ENCODE measurements at places on chromosomes 11 and 22. TPM values are rescaled to one million over a fixed set of nuclear protein-coding genes. Genes with fewer than 3 reads are reported as not detected.

DNA sequence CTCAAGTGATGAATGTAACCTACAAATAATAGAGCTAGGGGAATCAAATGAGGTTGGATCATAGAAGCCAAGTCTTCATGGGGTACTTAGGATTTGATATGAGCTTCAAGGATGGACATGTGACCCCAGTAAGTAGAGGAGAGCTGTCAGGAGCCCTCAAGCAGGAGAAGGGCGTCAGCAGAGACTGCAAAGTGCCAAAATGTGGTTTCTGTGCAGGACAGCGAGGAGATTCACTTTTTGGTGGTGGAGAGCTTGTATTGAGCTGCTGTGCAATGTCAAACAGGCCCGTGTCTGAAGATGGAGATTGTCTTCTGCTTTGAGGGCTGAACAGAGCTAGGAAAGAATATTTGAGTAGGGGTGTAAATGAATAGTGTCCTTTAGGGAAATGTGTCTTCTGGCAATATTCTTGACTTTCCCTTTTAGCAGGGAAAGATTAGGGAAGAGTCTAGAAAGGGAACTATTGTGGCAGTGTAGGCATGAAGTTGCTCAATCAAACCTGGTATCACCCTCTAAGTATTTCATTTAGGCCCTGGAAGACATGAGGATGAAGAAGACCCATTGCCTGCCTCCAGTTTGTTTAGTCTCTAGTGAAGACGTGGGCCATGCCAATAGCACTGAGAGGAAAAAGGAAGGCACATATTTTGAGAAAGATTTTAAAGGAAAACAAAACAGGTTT, 31.2 kb upstream of the SORL1-AS1 start:
- peaks cover 77% of the 10 kb centered on the region for H3K4me1 ChIP-seq
- H3K4me3 ChIP-seq: no peak overlapping the region
- DNase-seq: no peak
- H3K27ac ChIP-seq: peak overlapping the region; percentile 82

DNA sequence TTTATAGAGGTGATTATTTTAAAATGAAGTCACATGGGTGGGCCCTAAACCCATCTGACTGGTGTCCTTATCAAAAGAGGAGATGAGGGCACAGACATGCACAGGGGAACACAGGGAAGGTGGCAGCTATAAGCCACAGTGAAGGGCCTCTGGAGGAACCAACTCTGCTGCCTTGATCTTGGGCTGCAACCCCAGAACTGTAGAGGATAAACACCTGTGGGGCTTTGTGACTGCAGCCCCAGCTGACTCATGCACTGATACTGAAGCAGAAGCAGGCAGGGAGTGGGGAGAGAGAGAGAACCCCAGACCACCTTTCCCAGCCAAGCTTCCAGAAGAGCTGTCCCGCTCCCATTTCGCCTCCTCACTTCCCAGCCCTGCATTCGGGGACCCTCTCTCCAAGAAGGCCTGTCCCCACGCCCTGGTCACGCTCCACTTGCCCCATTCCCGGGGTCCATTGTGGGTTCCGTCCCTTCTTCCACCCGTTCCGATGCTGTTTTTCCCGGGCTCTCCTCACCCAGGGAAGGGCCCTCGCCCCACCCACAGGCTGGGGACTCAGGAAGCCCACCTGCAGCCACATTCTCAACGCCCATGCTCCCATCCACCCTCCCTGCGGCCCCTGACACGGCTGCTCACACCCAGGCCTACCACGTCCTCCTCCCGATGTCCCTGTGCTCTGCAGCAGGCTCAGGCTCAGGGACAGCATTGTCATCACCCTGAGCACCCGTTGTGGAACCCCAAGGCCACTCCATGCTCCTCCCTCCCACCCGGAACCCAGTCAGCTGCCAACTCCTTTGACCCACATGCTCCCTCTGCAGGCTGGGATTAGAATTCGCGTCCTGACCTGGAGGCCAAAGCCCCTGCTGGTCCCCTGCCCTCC, 90.8 kb upstream of the SHANK2 start:
- no peak for DNase-seq
- H3K4me3 ChIP-seq: no peak overlapping the region
- H3K27me3 ChIP-seq: peaks cover 34% of the 10 kb centered on the region
- no peak overlapping the region for H3K27ac ChIP-seq

The BATF2 gene
- total RNA-seq: 0.09 TPM

The RASL10A gene
- not detected for total RNA-seq

GRCh38 chr11:36065436-36065835, 121.6 kb downstream of the LDLRAD3 start:
- no peak for DNase-seq
- H3K27me3 ChIP-seq: no peaks in the 10 kb centered on the region
- no peak overlapping the region for H3K4me3 ChIP-seq
- no peaks in the 10 kb centered on the region for H3K4me1 ChIP-seq
- H3K36me3 ChIP-seq: no peaks in the 10 kb centered on the region

GRCh38 chr11:36224209-36224882, 64.9 kb downstream of the COMMD9 start:
- no peaks in the 10 kb centered on the region for H3K36me3 ChIP-seq
- peaks cover 3% of the 10 kb centered on the region for H3K27me3 ChIP-seq
- H3K4me3 ChIP-seq: no peak overlapping the region
- H3K27ac ChIP-seq: no peak overlapping the region

The RIBC2 gene
- 0.61 TPM for total RNA-seq

The BEST1 gene
- 0.13 TPM for total RNA-seq

The TUB gene
- total RNA-seq: 0.05 TPM

- H3K27me3 ChIP-seq: no peaks in the 10 kb centered on the region
- H3K36me3 ChIP-seq: no peaks in the 10 kb centered on the region
- H3K4me1 ChIP-seq: no peaks in the 10 kb centered on the region
- no peak for DNase-seq
- H3K4me3 ChIP-seq: no peak overlapping the region
Observed at GRCh38 chr11:45301537-45302246, 15.6 kb upstream of the SYT13 start.

The KCNJ4 gene
- total RNA-seq: not detected

The DRICH1 gene
- total RNA-seq: 1.2 TPM

DNA sequence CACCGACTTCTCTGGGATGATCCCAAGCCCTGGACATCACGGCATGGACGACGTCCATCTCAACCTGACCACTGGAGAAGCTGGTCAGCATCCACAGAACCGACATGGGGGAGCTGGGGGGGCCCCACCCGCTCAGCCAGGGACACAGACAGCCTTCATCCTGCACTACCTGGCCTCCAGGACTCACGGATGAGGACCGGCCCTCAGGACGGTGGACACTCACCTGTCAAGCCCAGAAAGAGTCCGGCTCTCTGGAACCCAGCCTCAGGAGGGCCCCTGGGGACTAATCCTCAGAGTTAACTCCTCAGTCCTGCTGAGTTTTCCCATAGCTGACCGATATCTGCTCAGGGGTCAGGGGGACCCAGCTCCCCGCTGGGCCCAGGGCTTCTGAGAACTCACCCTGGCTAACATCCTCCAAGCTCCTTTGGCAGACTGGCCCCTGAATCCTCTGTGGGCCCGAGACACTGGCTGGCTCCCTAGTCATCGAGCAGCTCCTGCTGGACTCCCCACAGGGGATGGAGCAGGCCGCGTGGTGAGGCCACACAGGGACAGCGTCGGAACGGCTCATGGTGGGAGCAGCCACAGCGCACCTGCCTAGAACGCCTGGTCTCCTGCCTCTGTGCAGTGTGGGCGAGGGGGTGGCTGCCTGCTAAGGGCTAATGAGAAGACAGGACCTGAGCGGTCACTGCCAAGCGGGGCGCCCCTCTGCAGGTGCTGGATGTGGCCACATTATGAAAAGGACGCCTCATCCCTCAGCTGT, 649.2 kb downstream of the BRD1 start:
- DNase-seq: no peak
- H3K27me3 ChIP-seq: peaks cover 20% of the 10 kb centered on the region
- no peaks in the 10 kb centered on the region for H3K4me1 ChIP-seq
- no peaks in the 10 kb centered on the region for H3K36me3 ChIP-seq
- no peak overlapping the region for H3K27ac ChIP-seq
- no peak overlapping the region for H3K4me3 ChIP-seq

The PAMR1 gene
- total RNA-seq: not detected

The OR2AG1 gene
- total RNA-seq: not detected

The THRSP gene
- not detected for total RNA-seq

DNA sequence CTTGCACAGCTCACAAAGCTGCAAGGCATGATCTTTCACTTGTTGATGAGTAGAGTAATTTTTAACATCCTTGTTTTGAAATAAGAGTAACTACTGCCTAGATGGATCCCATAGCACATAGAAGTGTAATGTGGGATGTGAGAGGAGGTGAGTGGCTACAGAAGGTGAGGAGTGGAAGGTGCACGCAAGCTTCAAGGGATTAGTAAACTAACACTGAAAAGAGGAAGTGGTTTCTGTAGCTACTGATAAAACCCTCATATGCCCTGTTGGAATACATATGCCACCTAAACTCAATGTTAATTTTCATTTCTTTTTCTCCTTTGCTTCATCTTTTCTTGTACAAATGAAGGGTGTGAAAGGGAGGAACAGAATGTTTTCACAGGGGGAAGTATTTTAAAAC, 22.0 kb upstream of the CTSC start:
- no peak overlapping the region for H3K4me3 ChIP-seq
- no peaks in the 10 kb centered on the region for H3K27me3 ChIP-seq
- peaks cover 9% of the 10 kb centered on the region for H3K4me1 ChIP-seq

DNA sequence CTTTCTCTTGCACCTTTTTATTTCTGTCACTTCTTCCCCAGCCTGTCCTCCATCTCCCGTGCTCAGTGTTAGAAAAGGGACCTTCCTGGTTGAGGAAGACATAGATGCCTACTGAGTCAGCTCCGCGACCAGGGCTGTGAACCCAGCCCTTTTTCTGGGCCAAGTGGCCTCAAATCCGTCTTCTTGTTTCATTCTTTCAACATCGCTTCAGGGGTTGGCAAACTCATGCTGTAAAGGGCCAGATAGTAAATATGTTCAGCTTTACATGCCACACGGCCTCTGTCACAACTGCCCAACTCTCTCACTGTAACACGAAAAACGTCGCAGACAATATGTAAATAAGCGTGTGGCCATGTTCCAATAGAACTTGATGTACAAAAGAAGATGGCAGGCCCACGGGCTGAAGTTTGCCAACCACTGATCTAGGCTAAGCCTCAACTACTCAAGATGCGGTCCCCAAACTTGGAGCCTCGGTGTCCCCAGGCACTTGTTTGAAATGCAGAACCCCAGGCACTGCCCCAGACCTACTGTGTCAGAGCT, 338.4 kb downstream of the MN1 start:
- H3K27ac ChIP-seq: no peak overlapping the region
- no peak for DNase-seq
- H3K36me3 ChIP-seq: no peaks in the 10 kb centered on the region
- no peaks in the 10 kb centered on the region for H3K4me1 ChIP-seq

- no peak within 1 kb of the TSS for H3K27ac ChIP-seq
- no peak within 1 kb of the TSS for H3K4me3 ChIP-seq
- H3K27me3 ChIP-seq: no peaks in the 10 kb centered on the region
- no peaks in the 10 kb centered on the region for H3K36me3 ChIP-seq
- H3K4me1 ChIP-seq: no peaks in the 10 kb centered on the region
- no peak for DNase-seq
Observed at GRCh38 chr11:124041254-124041653, at the start of gene OR10G7. TSS of gene OR10G7 (minus strand) at chr11:124041325. CDS start at chr11:124039001, 2,324 bp downstream.

The TRABD gene
- total RNA-seq: 116 TPM

The PATE4 gene
- total RNA-seq: not detected

DNA sequence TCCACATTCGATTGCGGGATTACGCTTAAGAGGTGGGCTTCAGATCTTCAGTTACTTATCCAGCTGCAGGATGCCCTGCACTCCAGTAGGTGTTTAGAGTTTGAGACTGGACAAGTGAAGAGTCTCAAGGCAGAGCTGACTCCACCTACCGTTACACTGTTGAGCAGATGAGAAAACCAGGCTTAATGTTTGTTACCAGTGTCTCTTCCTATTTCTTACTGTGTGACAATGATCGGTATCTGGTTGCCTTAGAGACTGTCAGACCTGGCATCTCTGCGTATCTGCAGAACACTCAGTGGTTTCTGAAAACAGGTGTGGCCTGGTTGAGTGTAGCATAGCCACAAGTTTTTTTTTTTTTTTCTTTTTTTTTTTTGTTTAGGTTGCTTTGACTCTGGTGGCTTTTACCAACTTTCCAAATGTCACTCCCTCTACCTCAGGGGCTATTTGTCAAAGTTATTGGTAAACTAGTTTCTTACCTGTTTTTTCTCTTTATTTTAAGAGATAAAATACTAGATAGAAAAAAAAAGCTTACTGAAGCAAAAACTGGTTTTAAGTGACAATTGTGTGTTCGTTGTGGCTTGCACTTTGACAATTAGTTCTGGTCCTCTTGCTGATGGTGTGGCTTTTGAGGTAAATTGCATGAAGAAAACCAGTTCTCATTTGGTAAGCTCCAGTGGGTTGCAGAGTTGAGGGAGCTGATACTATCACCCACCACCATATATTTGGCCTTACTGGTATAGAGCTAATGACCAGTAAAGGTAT, 284.8 kb downstream of the ETS1 start:
- peaks cover 80% of the 10 kb centered on the region for H3K4me1 ChIP-seq
- H3K36me3 ChIP-seq: no peaks in the 10 kb centered on the region
- H3K27ac ChIP-seq: peak overlapping the region; percentile 99
- peak overlapping the region; percentile 56 for H3K4me3 ChIP-seq
- H3K27me3 ChIP-seq: no peaks in the 10 kb centered on the region

DNA sequence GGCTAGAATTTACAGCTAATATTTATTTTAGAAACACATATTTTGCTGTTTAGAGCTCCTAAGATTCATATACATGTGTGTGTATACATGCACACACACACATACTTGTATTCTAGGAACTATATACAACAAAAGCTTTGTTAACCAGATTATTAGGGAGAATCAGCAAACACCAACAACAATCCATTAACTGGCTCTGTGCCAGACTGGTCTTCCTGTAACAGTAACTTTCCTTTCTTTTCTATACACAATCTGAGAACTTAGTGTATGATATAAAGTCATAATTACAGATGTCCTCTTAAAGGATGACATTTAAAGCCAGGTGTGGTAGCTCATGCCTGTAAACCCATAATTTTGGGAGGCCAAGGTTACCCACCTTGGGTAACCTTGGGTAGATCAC, 49.5 kb upstream of the CLNS1A start:
- H3K27ac ChIP-seq: no peak overlapping the region
- no peaks in the 10 kb centered on the region for H3K27me3 ChIP-seq
- H3K4me3 ChIP-seq: no peak overlapping the region
- no peak for DNase-seq
- H3K4me1 ChIP-seq: no peaks in the 10 kb centered on the region

The C11orf71 gene
- total RNA-seq: 12.1 TPM

DNA sequence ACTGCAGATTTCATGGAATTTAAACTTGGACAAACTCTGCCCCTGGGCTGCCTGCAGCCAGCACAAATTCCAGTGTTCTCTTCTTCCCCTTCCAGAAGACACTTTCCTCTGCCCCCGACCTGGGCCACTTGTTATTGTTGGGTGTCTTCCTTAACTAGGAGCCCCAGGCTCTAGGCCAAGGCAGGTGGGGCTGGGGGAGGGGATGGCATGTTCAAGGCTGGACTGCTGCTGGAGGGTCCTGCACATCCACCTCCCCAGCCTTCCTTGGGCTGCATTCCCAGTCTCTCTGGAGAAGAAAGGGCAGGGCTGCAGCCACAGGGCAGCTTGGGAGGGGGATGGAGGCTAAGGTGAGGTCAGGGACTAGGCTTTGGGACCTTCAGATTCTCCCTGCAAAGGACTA, 11.5 kb upstream of the SLC22A6 start:
- H3K4me1 ChIP-seq: no peaks in the 10 kb centered on the region
- no peak overlapping the region for H3K27ac ChIP-seq
- no peak overlapping the region for H3K4me3 ChIP-seq
- no peak for DNase-seq
- no peaks in the 10 kb centered on the region for H3K36me3 ChIP-seq
- peaks cover 39% of the 10 kb centered on the region for H3K27me3 ChIP-seq

The SMC1B gene
- total RNA-seq: not detected
